Suprapubic skin (tissue), 4 donors: ENCODE measurements at places on chromosomes 12 and 14.

DNA sequence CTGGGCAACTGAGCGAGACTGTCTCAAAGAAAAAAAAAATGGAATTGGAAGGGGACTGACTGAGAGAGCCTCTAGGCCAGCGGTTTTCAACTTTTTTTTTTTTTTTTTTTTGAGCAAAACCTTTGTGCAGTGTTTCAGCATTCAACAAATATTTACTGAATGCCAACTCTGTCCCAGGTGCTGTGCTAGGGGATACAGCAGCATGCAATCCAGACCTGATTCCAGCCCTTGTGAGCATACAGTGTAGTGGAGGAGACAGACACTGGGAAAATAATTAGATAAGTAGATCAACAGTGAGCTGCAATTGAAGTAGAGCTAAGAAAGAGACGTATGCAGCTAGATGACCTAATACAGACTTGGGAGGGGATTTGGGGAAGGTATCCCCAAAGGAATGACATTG is 23.8 kb upstream of the LTBP2 start:
- no peak for DNase-seq

GRCh38 chr14:67999705-68000384 is 180.3 kb downstream of the RAD51B start:
- DNase-seq: no peak

- DNase-seq: peak; percentile 96
These were observed 2.3 kb upstream of the HSPB8 start for GRCh38 chr12:119176267-119177055.

- no peak for DNase-seq
These were observed 12.4 kb downstream of the IL22 start for GRCh38 chr12:68240975-68241374.
